ENCODE measurements at places on chromosomes 4 and X.

DNA sequence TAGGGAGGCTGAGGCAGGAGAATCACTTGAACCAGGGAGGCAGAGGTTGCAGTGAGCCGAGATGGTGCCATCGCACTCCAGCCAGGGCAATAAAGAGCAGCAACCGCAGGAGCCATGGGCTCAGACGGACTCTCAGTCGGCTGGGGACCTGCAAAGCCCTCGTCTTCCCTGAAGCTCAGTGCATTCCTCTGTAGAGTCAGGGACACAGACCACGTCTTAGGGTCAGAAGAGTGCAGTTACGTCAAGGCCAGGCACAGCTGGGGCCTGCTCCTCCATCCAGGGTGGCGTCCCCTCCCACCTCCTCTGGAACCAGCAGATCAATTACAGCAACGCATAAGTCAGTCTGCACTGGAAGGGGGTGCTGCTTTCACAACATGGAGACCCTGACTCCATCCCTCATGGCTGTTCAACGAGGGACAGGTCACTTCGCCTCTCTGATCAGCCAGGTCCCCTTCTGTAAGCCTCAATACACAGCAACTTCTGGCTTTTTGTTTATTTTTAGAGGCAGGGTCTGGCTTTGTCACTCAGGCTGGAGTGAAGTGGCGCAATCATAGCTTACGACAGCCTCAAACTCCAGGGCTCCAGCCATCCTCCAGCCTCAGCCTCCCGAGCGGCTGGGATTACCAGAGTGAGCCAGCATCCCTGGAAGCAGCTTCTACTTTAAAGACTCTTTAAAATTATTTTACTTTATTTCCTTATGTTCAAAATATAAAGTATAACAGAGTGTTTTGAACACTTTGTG, 76.4 kb downstream of the ZFYVE28 start:
- DNase-seq, result no peak

GRCh38 chr4:134518574-134519217, 317.1 kb upstream of the PABPC4L start:
- no peak for DNase-seq

DNA sequence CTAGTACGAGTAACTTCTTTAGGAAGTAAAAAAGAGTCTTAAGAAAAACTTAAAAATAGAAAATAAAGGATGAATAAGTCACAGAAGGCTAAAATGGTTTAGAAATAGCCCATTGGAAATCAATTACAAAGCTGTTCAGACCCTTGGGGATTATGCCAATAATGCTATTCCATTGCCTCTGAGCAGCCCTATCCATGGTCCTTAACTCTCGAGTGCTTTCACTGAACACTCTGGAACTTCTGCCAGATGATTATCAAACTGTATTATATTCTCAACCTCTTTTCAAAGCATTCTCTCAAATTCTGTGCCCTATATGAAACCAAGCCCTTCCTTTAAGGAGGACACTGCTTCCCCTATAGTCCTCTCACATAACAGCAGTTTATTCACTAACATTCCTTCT, 17.0 kb downstream of the SLC9B1 start:
- DNase-seq, result no peak

GRCh38 chrX:10176121-10177003, 19.6 kb downstream of the CLCN4 start:
- DNase-seq, result no peak

DNA sequence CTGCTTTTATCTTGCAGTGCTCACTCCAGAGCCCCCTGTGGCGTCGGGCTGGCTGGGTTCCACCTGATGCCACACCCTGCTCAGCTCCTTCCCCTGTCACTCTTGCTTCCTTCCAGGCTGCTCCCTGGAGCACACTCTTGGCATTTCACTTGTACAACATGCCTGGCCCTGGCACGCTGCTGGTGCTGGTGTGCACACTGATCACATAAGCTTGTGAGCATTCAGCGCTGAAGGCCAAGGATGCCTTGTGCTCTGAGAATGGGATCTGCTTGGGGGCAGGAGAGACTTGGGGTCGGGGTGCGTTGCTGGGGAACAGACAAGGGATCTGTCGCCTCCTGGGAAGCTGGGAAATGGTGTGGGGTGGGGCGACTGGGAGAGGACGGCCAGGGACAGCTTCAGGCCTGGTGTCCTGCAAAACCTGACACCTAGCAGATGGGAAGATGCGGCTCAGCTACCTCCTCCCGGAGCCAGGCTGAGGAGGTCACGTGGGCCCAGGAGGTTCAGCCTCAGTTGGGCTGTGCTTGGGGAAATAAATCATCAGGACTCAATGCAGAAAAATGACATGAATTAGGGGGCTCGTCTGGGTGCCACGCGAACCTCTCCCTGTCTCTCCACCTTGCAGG, 108.5 kb downstream of the PHKA2 start:
- DNase-seq, result no peak

GRCh38 chrX:119228512-119229252, 7.4 kb upstream of the PGRMC1 start:
- no peak for DNase-seq

- DNase-seq, result no peak
These were observed 48.0 kb downstream of the SH3RF1 start for GRCh38 chr4:169222761-169223160.

DNA sequence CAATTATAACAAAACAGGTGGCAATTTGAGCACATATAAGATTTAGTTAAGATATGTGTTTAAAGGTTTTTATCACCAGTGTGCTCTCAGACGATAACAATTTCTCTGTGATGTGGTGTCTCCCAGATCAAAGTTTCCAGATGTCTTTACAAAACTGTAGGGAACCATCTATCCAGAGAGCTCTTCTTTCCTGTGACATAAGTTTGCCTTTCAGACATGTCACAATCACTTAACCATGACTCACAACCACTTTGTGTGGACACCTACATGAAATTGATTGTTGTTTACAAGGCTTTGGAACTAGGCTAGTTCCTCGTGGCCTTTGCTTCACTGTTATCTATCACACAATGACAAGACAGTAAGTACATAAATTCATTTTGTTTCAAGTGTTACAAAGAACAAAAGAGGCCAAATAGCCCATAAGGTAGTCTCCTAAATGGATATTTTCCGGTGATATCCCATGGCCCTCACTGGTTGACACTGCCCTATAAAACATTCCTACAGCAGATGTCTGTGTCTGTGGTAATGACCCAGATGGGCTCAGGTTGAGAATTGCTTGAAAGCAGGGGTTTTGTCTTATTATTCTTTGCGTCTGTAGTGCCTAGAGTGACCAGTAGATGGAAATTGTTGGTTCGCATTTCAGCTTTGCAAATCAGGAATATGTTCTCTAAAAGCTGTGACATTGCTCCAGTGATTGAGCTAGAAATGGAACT, 297.8 kb upstream of the FAM241A start:
- no peak for DNase-seq

- DNase-seq, result no peak
These were observed 95.7 kb upstream of the NKX1-1 start for GRCh38 chr4:1501754-1502500.

GRCh38 chrX:46755671-46756070, 3.2 kb downstream of the SLC9A7 start:
- DNase-seq, result no peak

- DNase-seq, result no peak
These were observed 18.4 kb downstream of the ZFX start for GRCh38 chrX:24167719-24168472.

- no peak for DNase-seq
These were observed 5.9 kb upstream of the GRPEL1 start for GRCh38 chr4:7073526-7074390.

GRCh38 chr4:152684007-152684406, 4.2 kb upstream of the TMEM154 start:
- DNase-seq, result no peak

- DNase-seq, result no peak
These were observed 94.3 kb upstream of the LEF1 start for GRCh38 chr4:108263057-108263456.

- no peak for DNase-seq
These were observed 120.8 kb upstream of the PJA1 start for GRCh38 chrX:69285881-69286564.

DNA sequence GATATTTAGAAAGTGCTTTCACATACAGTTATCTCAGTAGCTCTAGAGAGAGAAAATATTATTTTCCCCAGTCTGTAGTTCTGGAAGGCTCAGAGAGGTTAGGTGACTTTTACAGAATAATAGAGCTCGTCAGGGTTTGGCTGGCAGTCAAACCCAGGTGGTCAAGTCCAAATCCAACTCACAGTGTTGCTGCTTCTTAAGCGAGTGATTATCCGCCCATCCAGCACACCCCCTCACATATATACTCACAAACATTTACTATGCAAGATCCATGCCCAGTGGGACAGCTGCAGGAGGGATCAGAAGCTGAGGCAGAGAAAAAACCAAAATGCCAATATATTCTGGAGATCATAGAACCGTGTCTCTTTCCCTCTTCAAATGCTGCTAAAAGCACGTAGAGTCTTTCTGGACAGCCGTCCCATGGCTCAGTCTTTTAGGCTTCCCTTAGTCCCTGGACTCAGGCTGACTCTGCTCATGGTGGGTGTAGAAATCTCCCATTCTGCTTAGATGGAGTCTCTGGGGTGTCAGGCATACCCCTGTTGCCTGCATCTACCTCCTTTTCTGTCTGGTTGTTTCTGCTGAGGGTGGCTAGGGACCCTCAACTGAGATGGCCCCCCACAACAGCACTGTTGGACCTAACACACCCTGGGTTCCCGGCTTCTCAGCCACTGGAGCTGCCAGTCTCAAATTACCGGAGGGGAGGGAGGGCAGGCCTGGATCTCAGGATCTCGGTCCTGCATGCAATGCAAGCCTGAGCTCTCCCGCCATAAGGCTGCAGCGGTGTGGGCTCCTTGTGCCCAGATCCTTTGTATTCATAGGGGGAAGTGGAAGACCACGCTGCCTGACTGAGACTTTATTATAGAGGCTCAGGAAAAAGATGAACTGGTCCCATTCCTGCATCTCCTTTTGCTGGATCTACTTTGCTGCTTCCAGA, at the start of gene CHRNA9:
CHRNA9 (plus strand) TSS at position 743 of the 934 bp plus-strand sequence; CDS start at position 878, 135 bp downstream.
- DNase-seq, result no peak

DNA sequence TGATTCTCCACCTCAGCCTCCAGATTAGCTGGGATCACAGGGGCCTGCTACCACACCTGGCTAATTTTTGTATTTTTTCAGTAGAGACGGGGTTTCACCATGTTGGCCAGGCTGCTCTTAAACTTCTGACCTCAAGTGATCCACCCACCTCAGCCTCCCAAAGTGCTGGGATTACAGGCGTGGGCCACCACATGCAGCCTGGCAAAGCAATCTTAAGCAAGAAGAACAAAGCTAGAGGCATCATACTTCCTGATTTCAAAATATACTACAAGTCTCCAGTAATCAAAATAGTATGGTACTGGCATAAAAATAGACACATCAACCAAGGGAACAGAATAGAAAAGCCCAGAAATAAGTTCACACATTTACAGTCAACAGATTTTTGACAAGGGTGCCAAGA, 12.8 kb upstream of the F8A1 start:
- no peak for DNase-seq

- DNase-seq, result no peak
These were observed 5.3 kb upstream of the COMMD8 start for GRCh38 chr4:47468706-47469365.

GRCh38 chr4:151152028-151152427, 52.6 kb downstream of the RPS3A start:
- no peak for DNase-seq

- DNase-seq, result no peak
These were observed 86.1 kb downstream of the MAGEC1 start for GRCh38 chrX:141989815-141990214.

DNA sequence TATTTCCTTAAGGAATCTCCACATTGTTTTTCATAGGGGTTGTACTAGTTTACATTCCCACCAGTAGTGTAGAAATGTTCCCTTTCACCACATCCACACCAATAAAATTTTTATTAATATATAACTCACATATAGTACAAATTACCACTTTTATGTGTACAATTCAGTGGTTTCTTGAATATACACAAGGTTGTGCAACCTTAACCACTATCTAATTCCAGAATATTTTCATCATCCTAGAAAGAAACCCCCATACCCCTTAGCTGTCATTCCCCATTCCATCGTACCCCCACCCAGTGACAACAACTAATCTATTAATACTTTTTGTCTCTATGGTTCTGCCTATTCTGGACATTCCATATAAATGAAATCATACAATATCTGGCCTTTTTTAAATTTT, 108.3 kb upstream of the USP9X start:
- DNase-seq, result no peak

GRCh38 chr4:65023081-65023480, 613.8 kb upstream of the TECRL start:
- DNase-seq, result no peak

- DNase-seq, result no peak
These were observed 1316.9 kb upstream of the TENM3 start for GRCh38 chr4:180926277-180926676.

- no peak for DNase-seq
These were observed 92.4 kb downstream of the HPGD start for GRCh38 chr4:174429701-174430410.

- no peak for DNase-seq
These were observed 69.5 kb downstream of the RRAGB start for GRCh38 chrX:55787063-55787462.

- no peak for DNase-seq
These were observed 30.9 kb downstream of the RASSF6 start for GRCh38 chr4:73589261-73589847.

- DNase-seq, result no peak
These were observed 380.6 kb upstream of the SPOCK3 start for GRCh38 chr4:167614866-167615265.

GRCh38 chr4:53537606-53538005, 53.7 kb downstream of the LNX1 start:
- no peak for DNase-seq

DNA sequence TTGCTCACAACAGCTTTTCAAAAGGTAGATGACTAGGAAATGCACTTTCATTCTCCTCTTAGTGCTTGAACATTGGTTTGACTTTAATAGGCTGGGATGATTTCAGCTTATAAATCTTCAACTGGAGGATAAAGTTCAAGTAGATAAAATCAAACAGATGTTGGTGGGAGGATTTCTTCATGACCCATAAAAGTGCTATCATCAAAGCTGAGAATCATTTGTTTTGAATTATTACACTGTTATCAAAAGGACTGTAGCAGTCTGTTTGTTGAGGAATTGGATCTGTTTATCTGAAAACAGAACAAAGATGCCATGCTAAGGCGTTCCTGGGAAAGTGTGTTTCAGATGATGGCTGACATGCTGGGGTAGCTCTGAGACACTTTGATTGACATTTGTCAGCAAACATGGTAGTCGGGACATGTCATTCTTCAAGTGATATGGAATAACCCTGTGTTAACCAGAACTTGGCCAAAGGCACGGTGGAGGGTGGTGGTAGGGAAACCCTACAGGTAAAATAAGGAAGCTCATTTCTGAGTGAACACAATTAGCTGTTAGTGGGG, 304.0 kb upstream of the PITX2 start:
- no peak for DNase-seq
